Heart left ventricle (tissue), 16 donors: ENCODE measurements at places on chromosomes 16 and 17. TPM values are rescaled to one million over a fixed set of nuclear protein-coding genes. Genes with fewer than 3 reads are reported as not detected.

TNRC6C gene
- 19.0 TPM for total RNA-seq

MRPL28 gene
- 77.7 TPM for total RNA-seq

LYRM9 gene
- 10.7 TPM for total RNA-seq

PRSS33 gene
- total RNA-seq, result not detected

GDE1 gene
- 77.7 TPM for total RNA-seq

TSPAN10 gene
- 0.41 TPM for total RNA-seq

SOX8 gene
- total RNA-seq, result 0.92 TPM

TNK1 gene
- total RNA-seq, result 2.2 TPM

FADS6 gene
- total RNA-seq, result not detected

RARA gene
- 41.4 TPM for total RNA-seq

ATP2A3 gene
- total RNA-seq, result 6.1 TPM

SPATA22 gene
- 0.25 TPM for total RNA-seq

XAF1 gene
- total RNA-seq, result 23.9 TPM

PABPN1L gene
- total RNA-seq, result not detected

CCDC40 gene
- total RNA-seq, result 5.7 TPM

SLC38A8 gene
- total RNA-seq, result 1.1 TPM

ACOX1 gene
- total RNA-seq, result 84.8 TPM

MMP28 gene
- 2.2 TPM for total RNA-seq

CIBAR2 gene
- not detected for total RNA-seq

IL34 gene
- total RNA-seq, result 0.49 TPM
